Vagina (tissue), 2 donors: ENCODE measurements at places on chromosomes 5 and 9.

DNA sequence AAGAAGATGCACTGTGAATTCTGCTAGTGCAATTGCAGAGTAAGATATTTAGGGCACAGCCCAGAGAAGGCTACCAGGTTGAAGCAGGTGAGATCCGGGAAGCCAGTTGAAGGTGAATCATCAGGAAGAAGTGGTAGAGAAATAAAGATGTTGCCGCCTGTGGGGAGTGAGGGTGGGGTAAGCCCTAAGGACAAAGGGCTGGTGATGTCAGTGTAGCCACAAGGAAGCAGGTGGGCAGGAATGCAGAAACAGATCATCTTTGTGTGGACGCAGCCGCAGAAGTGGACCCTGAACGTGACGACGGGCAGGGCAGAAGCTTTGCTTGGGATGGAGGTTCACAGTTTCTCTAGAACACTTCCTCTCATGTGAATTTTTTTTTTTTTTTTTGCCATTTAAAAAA lies 164.2 kb downstream of the ACTL7B start:
- peak; percentile 34 for DNase-seq

DNA sequence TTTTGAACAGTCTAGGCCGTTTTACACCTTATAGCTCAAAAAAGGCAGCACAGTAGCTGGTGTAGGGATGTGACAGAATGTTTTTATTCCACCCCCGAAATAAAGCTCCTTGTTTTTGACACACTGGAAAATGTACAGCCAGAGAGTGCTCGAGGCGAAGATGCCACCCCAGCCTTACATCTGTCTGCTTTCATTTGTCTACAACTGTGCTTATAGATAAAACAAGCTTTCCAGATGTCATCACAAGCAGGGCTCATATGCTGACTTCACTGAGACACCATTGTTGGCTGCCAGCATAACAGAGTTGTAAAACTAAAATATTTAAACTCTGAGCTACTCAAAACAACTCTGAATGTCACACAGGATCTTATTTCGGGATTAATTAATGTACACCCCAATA lies 386.3 kb downstream of the BNC2 start:
- DNase-seq = no peak

DNA sequence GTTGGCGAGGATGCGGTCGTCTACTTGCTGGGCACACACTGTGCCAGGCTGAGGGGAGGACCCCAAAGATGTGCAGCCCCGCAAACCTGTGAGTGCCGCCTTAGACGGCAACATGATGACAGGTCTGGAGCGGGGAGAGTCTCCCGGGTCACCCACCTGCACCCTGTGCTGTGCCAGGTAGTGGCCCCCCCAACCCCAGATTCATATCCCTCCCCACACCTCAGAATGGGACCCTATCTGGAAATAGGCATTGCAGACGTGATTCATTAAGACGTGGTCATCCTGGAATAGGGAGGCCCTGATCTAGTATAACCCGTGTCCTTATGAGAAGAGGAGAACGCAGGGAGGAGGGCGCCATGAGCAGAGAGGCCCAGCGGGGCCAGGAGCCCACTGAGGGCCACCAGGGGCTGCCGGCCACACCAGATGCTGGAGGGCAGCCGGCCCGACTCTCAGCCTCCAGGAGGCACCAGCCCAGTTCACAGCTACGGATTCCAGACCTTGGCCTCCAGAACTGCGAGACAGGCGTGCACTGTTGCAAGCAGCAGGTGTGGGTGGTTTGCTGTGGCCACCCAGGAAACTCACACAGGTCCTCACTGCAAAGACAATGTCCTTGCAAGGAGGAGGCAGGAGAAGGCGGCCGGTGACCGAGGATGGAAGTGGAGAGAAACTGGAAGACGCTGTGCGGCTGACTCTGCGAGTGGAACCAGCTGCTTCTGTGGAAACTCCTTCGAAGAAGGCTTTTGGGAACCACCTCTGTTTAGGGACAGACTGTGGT lies 131.9 kb upstream of the LPCAT1 start:
- peak; percentile 79 for DNase-seq

DNA sequence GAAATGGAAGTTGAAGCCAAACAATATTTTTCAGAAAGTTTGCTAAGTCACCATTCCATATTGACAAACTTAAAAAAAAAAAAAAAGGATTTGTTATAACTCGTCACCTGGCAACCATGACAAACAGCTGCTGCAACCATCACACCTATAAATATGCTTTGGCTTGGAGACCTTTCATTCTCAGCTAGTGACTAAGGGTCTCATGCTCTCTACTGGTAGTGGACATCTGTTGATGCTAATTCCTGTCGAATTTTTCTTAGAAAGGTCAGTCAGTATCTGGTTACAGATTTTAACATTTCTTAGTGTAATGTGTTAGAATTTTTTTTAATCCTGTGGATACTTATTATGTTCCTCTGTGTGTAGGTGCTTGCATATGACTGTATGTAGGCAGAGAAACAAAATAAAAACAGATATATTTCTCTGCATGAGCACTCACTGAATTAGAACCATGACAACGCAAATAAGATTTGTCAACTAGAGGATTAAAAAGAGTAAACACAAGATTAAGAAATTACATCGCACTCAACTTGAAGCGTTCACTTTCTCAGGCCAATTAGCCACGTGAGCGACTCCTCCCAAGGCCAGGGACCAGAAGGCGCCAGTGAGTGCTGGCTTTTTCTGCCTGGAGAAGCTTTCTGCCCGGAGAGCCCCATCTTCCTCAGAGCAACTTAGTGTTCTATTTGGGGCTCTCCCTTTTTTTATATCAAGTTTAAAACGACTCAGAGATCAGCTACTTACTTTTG lies 27.0 kb upstream of the ZNF622 start:
- DNase-seq = no peak

GRCh38 chr9:80401243-80401642 lies 829.5 kb downstream of the TLE4 start:
- no peak for DNase-seq

GRCh38 chr5:3600106-3601060 lies 4.8 kb downstream of the IRX1 start:
- DNase-seq = no peak
